ENCODE measurements at places on chromosomes 3 and 15.

DNA sequence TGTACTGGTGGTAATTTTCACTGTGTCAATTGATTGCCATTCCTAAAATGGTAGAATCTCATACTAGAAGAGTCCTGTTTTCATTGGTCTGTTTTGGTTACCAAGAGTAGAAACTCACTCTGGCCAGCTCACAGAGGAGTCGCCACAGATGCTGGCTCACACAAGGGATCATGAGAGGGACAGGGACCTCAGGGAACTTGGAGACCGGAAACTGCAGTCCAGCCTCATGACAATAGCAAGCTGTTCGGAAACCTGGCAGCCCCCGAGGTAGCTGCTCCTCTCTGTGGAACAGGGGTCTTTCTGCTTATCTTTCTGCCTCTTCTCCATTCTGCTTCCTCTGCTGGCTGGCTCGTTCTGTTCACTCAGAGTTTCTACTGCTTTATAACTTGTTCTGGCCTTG lies 192.9 kb downstream of the PLCL2 start:
- no peak for DNase-seq

DNA sequence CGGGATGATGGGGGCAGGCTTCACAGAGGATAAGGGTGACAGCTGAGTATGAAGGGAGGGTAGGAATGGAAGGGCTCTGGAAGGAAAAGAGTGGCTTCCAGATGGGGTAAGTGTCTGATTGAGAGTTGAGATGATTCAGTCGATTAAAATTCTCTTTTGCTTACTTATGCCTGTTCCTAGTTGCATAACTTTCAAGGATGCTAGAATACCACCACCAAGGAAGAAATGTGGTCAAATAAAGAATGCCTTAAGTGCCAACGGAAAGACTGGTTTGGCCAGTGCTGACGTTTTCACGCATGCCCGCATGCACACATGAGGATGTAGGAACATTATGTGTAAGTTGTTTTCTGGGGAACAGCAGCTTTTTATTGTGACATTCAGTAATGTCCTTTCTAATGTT lies 263.4 kb upstream of the WNT5A start:
- DNase-seq = no peak

- DNase-seq = no peak
Observed at GRCh38 chr3:110664148-110664547, 407.5 kb upstream of the NECTIN3 start.

- DNase-seq = no peak
Observed at GRCh38 chr3:194180570-194180969, 44.6 kb downstream of the HES1 start.

- no peak for DNase-seq
Observed at GRCh38 chr3:196246612-196247308, 30.4 kb downstream of the SLC51A start.

- no peak for DNase-seq
Observed at GRCh38 chr3:104582092-104582491, 784.6 kb upstream of the ALCAM start.

- no peak for DNase-seq
Observed at GRCh38 chr3:169663951-169664820, 674 bp upstream of the MECOM start.

GRCh38 chr3:146246526-146246925 lies 4.4 kb downstream of the PLSCR4 start:
- DNase-seq = no peak

DNA sequence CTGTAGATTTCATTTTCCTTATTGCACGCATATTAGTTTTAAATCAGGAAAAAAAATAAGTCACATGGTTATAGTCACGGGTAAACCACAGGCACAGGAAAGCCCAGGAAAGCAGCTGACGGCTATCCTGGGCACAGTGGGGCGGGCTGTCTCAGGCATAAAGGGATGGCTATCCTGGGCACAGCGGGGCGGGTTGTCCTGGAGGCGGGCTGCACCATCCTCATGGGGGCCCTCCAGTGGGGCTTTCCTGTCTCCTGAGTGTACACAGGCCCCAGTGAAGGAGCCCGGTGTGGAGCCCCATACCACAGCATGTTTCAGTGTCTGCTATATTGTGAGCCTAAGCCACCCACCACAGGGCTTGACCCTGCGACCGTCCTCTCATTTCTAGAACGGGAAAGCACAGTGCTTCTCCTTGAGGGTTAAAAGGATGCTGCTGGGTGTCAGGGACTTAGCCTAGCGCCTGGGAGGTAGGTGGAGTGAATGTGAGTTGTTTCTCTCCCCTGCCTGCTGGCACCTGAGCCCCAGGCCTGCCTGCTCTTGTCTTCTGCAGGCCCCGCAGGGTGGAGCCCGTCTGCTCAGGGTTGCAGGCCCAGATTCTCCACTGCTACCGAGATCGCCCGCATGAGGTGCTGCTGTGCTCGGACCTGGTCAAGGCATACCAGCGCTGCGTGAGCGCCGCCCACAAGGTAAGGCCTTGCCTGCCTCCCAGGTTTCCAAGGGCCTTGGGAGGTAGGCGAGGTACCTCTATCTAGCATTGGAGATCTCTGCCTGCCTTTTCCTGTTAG lies 25.9 kb upstream of the PLXNA1 start:
- DNase-seq = no peak

- DNase-seq = no peak
Observed at GRCh38 chr3:181955566-181955965, 243.8 kb downstream of the SOX2 start.

- DNase-seq = no peak
Observed at GRCh38 chr3:25178672-25179071, 249.4 kb upstream of the RARB start.
